ENCODE measurements at places on chromosomes 13 and 19.

- no peak for DNase-seq
These were observed 755 bp downstream of the SERTM1 start for GRCh38 chr13:36674337-36675212.

DNA sequence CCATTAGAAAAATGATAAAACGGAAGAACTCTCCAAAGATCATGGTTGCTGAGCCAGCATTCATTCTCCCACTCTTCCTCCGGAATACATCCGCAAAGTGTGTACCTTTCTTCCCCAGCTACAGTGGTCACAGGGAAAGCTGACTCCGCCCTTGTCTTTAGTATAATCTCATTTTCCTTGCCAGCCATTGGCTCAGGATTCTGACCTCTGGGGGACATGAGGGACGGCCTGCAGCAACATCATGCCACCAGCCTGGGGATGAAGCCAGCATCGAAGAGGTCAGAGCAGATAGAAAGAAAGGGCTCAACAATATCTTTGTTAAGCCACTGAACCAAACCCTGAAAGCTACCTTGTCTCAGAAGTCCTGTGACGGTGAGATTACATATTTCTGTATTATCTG lies 46.3 kb upstream of the TPP2 start:
- DNase-seq, result no peak

- DNase-seq, result no peak
These were observed 6.3 kb upstream of the PNMA8C start for GRCh38 chr19:46435009-46435408.

DNA sequence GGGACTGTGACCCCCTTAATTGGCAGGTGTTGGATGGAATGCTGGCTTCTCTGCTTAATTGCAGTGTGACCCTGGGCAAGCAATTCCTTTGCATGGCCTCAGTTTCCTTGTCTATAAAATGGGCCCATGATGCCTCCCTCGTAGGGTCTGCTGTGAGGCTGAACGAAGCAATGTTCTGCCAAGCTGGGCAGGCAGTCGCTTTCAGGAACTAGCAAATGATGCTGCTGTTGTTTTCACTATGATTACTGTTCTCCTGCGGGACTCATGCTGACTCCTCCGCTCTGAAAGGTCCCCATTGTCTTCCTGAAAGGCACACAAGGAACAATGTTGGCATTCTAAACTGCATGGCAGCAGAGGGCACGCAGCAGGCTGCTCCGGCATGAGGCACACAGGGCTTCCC lies 6.8 kb downstream of the BICRA start:
- no peak for DNase-seq

DNA sequence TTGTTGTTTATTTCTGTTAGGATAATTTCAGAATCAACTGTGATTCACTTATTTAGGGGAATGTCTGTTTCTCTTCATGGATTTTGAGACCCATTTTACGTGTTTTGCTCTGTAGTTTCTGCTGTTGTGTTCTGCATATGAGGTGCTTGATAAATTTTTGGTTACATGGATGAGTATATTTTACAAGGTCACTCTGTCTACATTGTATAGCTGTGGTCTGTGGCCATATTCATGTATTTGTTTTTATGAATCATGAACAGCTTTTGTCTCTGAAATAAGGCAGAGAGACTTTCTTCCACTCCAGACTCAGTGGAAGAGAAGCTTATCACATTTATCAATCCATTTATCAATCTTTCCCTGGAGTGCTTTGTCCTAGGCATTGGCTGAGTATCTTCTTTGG lies 56.6 kb downstream of the PDS5B start:
- no peak for DNase-seq

DNA sequence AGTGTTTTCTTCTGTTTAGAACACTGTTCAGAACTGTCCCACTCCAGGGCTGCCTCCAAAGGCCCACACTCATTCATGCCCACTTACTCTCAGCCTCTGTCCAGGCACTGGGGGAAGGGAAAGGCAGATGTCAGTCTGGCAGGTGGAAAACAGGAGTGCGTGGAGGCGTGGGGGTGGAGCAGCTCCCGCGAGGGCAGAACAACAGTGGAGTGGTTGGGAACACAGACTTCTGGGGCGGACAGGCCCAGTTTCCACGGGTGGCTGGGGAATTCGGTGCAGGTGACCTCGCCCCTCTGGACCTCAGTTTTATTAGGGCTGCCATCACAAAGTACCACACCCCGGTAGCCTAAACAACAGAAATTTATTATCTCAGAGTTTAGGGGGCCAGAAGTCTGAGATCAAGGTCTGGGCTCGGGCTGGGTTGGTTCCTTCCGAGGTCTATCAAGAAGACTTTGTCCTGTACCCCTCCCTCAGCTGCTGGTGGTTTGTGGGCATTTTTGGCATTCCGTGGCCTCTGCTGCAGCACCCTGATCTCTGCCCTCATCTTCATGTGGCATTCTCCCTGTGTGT lies 59.7 kb downstream of the SIPA1L3 start:
- DNase-seq, result peak; percentile 14

Data from HFF-Myc (cell line).